Cardiac muscle cell (in vitro differentiated cells and primary cell): ENCODE measurements at places on chromosomes 4 and X.
A peak's percentile ranks its signal among the peaks of the same experiment; 100 is the strongest.

- peak; percentile 62 for DNase-seq
Measured at GRCh38 chr4:166501941-166502382, 628.9 kb downstream of the TLL1 start.

GRCh38 chrX:46208225-46208854, 336.9 kb downstream of the ZNF674 start:
- DNase-seq, result no peak

GRCh38 chr4:151736361-151736760, 24.4 kb downstream of the GATB start:
- DNase-seq, result no peak

- DNase-seq, result no peak
Measured at GRCh38 chrX:150199803-150200202, 163.3 kb upstream of the MAMLD1 start.

- DNase-seq, result peak; percentile 11
Measured at GRCh38 chrX:48794911-48795515, 6.9 kb upstream of the HDAC6 start.

DNA sequence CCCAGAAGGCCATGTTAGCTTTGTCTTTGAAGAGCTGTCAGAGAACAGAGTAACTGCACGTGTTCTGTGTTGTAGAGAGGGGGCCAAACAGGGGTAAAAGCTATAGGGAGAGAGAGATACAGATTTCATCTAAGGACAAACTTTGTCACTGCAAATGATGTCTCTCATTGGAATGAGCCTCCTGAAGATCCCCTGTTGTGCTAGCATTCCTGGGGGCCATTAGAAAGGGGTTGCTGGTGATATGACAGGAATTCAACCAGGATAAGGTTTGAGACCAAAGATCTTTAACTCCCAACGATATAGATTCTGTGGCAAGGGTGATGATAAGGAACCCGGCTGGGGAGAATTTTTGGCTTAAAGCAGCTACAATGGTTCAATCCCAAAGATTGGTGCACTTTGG, 16.8 kb downstream of the MID1 start:
- DNase-seq, result no peak

DNA sequence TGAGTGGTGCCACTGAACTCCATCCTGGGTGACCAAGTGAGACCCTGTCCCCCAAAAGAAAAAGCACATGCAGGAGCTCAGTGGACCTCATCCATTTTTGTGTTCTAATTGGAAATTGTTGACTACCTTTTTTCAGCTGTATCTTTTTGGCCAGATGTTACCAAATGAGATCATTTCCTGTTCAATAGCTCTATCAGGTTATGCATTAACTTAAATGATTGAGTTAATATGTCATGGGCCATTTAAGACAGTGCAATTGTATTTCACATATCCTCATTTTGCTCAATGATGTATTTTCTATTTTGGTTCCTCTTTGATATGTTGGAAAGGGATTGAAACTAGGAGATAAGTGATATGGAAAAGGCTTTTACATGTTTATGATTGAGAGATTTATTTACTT, 26.2 kb upstream of the RHOH start:
- DNase-seq, result no peak

DNA sequence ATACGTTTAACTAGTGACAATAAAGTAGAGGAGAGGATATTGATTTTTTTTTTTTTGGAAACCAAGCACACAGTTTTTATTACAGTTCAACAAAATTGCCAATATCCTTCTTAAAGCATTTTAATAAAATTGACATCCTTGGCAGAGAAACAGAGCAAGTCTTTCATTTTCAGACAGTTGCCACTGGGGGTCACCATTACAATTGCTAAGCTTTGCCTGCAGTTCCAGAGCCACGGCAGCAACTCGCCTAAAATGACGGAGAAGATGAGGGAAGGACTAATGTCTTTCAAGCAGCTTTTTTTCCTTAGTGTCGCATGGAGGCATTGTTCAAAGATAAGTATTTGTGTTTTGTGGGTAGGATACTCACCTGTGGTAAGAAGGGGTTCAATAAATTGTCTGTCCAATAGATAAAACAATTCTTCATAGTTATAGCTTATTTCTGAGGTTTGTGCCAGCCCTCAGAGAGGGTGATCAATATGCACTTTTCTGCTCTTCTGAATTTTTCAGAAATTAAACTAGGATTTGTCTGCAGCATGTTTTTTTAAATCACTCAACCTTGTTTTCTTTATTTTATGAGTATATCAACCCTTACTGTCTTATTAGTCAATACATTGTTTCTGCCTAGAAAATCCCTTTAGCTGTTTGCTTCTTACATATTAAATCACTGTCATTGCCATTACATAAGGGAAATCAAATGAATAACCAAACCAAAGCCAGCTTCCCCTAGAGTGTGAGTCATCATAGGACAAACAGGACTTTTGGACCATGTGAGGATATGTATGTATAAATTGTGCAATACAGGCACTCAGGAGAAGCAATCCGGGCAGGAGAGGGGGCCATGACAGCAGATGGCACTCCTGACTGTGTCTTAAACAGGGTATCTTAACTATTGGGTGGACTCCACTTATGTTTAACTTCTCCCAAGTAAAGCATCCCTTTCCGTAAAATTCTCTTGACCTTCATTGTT, 508.1 kb upstream of the ARX start:
- DNase-seq, result peak; percentile 47

DNA sequence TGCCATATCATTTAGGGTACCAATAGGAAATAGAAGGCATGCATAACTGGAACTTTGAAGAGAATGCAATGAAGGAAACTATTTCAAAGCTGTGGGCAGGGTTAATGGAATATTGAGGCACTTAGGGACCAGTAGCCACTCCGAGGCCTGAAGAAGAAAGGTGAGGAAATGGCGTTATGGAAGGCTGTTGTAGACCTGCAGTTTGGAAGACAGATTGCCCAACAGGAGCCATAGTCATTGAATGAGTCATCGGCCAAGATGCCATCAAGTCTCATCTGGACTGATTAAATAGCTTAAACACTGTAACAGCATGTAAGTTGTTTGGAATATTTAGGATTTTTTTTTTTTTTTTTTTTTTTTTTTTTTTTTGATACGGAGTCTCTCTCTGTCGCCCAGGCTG, 11.6 kb downstream of the CXCL13 start:
- DNase-seq, result peak; percentile 25

DNA sequence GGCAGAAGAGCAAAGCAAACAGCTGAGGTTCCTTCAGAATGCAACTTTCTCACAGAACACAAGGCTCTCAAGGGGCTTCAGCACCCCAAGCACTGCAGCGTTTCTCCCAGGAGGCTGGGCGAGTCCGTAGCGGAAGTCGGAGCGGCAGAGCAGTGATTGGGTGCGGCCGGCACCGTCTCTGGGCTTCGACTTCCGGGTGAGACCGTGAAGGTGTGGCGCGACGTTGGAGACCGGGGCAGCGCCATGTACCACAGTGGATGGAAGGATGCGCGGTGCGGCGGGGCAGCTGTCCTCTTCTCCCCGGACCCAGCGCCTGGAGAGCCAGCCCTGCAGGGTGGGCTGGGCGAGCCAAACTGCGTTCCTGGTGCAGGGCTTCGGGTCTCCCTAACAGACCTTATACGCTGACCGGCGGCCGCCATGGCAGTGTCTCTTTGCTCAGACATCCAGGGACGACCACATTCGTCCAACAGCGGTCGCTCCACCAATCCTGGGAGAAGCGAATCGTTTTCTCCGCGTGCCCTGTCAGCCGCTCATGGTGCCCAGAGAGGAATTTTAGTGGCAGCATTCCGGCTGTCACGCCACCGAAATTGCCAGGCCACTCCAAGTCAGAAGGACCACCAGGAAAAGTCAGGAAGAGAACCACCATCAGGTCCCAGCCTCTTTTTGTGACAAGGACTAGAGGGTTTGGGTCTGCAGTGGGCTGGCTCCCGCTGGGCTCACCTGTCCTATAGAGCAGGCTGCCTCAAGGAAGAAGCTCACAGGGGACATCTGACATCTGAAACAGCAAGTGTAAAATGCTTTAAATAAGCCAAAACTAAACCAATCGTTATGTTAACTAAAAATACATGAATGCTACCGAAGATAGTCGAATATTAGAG, 20.5 kb downstream of the TRIM61 start:
- DNase-seq, result peak; percentile 80

DNA sequence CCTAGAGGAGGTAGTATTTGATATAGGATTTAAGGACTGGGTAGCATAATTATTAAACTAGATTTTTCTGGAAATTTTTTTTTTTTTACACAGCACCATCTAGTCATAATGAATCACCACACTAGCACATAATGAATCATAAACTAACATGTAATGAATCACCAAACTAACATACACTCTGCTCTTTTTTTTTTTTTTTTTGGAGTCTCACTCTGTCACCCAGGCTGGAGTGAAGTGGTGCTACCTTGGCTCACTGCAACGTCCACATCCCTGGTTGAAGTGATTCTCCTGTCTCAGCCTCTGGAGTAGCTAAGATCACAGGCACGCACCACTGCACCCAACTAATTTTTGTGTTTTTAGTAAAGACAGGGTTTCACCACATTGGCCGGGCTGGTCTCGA, 92.5 kb downstream of the FAM13A start:
- peak; percentile 58 for DNase-seq
